ENCODE measurements at places on chromosomes 13 and 19.

DNA sequence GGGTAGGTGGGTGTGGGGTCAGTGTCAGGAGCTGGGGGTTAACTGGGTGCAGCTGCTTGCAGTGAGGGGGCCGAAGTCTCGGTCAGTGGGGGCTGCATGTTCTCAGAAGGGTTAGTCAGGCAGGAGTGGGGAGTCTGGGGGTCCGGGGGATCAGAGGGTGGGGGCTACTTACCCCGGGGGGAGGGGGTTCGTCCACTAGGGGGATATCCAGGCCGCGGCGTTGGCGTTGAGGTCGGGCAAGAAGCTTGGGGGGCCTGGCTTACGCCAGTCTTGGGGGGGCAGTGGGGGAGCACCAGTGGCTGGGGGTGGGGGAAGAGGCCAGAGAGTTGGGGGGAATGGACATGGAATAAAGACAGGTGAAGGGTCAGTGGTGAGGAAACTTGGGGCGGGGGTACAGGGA lies 9.1 kb downstream of the KCNC3 start:
- no peak for DNase-seq

GRCh38 chr13:106489849-106490568 lies 45.5 kb downstream of the EFNB2 start:
- no peak for DNase-seq

DNA sequence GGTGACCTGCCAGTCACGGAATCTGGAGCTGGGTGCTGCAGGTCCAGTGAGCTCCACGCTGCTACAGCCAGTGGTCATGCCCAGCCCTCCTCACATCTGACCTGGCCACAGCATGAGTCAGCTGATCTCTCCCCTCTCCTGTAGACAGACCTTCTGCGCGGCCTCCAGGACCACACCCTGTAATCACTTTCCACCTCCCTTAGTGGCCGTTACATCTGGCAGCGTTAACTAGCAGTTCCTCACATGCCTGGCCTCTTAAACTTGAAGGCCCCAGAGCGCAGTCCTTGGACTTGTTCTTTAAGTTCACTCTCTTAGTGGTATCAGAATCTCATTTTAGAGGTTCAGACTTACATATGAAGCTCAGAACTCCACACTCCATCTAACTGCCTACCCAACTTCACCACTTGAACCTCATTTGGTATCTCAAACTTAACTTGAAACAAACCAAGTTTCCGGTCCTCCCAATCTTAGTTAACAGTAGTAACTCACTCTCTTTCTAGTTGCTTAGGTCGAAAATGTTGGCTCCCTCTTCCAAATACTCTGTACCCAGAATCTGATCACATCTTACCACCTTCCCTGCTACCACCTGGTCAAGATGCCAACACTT lies 22.7 kb downstream of the MIPEP start:
- no peak for DNase-seq

- DNase-seq: no peak
Observed at GRCh38 chr19:53485046-53486004, 17.8 kb downstream of the ZNF813 start.
